ENCODE measurements at places on chromosomes 2 and 18. TPM values are rescaled to one million over a fixed set of nuclear protein-coding genes. Genes with fewer than 3 reads are reported as not detected.

DNA sequence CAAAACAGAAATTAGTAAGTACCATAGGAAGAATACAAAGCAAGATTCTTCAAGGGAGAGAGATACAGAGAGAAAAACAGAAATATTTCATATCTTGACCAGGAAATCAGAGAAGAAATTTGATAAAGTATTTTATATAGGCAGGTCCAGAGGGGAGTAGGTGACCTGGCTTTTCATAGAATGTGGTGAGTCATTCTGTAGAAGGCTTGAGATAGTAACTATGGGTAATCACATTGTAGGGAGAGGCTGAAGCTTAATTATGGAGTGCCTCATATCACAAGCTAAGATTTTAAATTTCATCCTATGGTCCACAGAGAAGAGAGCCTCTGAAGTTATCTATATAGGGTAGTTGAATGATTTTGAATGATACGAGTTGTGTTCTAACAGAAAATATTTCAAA is 195.0 kb upstream of the CYRIA start:
- no peak for DNase-seq

GRCh38 chr2:24586955-24587354 is 95.9 kb downstream of the NCOA1 start:
- no peak for DNase-seq

GRCh38 chr2:108911401-108911800 is 77.6 kb downstream of the EDAR start:
- DNase-seq: no peak

DNA sequence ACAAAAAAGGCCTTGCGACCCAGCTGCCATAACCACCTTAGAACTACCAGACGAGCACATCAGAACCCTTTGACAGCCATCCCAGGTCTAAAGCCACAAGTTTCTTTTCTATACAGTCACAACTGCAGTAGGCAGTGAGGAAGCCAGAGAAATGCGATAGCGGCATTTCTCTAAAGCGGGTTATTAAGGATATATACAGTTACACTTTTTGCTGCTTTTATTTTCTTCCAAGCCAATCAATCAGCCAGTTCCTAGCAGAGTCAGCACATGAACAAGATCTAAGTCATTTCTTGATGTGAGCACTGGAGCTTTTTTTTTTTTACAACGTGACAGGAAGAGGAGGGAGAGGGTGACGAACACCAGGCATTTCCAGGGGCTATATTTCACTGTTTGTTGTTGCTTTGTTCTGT is 48.8 kb downstream of the FEZ2 start:
- no peak for DNase-seq

DNA sequence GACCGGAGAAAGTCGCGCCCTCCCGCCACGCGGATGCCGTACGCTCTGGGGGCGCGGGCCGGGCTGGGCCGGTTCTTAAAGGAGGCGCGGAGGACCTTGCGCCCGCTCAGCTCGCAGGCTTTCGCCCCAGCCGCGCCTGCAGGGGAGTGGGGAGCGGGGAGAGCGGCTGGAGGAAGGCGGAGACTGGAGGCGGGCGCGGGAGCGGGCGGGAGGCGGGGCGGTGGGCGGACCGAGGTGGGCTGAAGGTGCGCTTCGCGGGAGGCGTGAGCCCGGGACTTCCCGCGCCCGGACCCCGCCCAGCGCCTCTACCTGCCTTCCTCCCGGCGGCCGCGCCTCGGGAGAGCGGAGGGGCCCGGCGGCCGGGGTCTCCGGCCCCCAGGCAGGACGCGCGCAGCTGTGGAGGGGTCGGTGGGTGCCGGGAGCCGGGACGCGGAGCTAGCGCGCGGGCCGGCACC is at the start of gene ADRA2B:
ADRA2B (minus strand) TSS at position 148 of the 455 bp plus-strand sequence. CDS start 422 bp downstream, outside the sequence.
- peak; percentile 53 for DNase-seq

DNA sequence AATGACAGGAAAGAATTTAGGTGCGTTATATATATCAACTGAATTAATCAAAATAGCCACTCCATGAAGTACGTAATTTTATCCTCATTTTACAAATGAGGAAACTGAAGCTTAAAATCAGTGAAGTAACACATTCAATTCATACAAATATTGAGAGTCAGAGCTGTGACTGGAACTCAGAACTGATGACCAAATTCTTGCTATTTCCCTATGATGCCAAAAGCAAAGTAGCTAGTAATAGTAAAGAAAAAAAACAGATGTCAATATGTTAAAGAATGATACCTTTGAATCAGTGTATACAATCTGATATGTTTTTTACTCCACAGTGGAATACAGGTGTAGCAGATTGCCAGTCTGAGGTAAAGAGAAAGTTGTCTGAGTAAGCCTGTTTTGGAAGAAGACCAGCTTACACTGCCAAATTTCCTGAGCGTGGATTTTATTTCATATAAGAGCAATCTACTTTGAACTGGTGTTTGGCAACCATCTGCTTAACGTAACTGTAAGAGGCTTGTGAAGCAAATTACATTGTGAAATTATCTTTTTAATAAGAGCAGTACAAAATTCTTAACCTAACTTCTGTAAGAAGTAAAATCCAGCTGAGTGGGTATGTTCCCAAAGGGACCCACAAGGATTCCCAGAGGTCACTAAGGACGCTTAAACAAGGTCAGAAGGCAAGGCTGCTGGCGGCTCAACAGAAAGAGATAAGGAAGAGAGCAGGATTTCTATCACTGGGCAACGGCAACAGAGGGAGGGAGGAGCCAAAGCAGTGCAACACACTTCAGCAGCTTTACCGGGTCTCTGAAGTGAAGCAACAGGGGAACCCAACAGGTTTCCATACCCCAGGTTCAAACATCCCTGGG is 85.6 kb downstream of the IKZF2 start:
- DNase-seq: peak; percentile 67

GRCh38 chr18:47883771-47884413 is 46.6 kb downstream of the SMAD2 start:
- DNase-seq: no peak

DNA sequence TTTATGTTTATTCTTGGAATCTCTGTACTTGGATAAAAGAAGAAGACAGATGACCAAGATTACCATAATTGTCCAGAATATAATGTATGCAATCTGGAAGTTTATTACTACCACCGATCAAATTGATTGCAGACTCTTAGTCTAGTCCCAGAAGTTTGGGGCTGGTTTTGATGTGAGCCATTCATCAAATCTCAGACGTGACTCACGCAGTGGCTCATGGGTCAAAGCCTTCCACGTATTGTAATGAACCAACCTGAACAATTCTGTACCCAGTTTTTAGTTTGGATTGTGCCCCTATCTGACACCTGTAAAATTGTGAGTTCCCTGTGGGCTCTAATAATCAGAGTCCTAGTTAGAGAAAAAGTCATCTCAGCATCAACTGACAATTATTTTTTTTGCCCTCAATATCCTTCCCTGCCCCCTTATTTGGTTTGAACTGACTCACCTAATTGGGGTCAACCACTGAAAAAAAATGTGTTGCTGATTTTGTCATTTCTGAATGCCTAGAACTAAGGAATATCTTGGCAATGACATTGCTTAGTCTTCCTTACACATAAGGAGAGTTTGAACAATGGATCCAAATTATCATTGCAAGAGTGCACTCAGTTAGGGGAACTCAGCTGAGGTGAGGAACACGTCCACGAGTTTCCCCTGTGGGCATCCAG is 219.5 kb upstream of the NRP2 start:
- DNase-seq: no peak

- DNase-seq: no peak
These were observed 223.9 kb upstream of the CWC22 start for GRCh38 chr2:180231015-180231414.

DNA sequence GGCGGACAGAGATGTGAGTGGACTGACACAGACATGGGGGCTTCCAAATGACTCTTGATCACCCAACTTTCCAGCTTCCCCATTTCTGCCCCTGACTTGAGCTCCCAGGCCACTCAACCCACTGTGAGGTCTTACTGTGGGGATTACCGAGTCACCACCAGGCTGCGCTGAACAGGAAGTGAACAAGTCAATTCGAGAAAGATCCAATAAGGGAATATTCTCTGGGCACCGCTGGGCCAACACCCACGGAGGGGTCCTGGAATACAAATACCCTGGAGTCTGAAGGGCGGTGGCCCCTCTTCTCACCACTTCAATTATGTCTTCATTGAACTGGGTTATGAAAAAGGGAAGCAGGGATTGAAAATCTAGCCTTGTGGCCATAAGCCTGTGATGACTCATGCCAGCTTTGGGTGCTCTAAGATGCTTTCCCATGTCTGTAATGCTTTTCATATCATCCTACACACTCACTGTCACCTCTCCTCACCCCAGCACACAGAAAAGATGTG is 37.7 kb downstream of the BCL11A start:
- no peak for DNase-seq

DNA sequence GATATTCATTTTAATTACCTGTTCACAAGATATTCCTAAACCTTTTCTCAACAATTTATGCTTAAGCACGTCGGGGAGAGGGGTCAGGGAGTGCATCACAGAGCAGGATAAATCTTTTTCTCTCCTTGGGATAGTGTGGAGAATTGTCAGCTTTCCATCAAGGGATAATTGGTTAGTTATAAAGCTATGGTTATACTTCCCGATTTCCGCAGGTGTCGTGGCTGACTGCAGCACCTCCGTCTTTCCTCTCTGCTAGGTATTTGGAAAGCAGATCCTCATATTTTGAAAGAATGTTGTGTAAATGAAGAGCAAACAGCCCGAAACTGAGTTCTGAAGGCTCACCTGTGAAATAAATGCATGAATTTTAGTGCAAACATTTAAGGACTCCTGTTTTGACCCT is 778 bp downstream of the DYNC2LI1 start:
- no peak for DNase-seq

MYO3B gene
- total RNA-seq: not detected

ARHGAP28 gene
- total RNA-seq: 2.9 TPM

EFR3B gene
- 2.7 TPM for total RNA-seq

PTH2R gene
- total RNA-seq: 0.22 TPM

All from adrenal gland (tissue), 19 donors.